ENCODE measurements at places on chromosomes 7 and 10. TPM values are rescaled to one million over a fixed set of nuclear protein-coding genes. Genes with fewer than 3 reads are reported as not detected.

DNA sequence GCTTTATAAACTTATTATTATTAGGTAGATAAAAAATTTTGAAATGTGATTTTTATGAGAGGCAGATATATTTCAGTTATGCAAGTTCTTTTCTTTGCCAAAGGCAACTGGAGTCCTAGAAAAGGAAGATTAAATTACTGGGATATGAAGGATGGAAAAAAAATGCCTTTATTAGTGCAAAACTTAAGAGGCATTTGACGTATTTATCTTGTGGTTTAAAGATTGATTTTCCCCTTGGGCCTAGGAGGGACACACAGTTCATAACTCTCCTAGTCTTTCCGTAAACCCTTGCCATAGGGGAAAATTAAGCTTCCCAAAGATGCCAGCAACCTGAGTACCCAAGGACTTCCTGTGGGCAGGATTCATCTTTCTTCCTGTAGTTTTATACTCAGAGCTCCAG is 3.1 kb upstream of the STEAP4 start:
- DNase-seq, result no peak

GRCh38 chr10:5752301-5752871 is 60.8 kb downstream of the GDI2 start:
- DNase-seq, result no peak

Gene C10orf67
- 0.36 TPM for total RNA-seq

Gene SLC37A3
- total RNA-seq, result 7.5 TPM

DNA sequence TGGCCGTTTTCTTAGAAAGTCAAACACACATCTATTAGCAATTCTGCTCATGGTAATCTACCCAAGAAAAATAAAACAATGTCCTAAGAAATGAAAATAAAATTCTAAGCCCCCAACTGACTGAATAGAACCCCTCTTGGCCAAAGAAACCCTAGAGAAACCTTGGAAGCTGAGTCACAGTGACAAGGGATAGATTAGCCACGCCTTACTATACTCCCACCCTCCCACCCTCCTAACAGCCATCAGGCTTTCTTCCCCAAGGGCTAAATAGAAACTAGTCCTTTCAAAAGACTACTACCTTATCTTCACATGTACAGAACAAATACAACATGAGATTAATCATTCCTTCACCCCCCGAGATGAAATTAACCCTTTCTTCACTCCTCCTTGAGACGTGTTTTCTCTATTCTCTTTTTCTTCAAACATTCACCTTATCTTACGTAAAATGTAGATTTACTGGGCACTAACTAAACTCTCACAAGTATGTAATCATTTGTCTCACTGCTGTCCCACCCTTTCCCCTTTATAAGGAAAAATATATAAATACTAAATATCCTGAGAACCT is 57.5 kb downstream of the HTR7 start:
- DNase-seq, result no peak

DNA sequence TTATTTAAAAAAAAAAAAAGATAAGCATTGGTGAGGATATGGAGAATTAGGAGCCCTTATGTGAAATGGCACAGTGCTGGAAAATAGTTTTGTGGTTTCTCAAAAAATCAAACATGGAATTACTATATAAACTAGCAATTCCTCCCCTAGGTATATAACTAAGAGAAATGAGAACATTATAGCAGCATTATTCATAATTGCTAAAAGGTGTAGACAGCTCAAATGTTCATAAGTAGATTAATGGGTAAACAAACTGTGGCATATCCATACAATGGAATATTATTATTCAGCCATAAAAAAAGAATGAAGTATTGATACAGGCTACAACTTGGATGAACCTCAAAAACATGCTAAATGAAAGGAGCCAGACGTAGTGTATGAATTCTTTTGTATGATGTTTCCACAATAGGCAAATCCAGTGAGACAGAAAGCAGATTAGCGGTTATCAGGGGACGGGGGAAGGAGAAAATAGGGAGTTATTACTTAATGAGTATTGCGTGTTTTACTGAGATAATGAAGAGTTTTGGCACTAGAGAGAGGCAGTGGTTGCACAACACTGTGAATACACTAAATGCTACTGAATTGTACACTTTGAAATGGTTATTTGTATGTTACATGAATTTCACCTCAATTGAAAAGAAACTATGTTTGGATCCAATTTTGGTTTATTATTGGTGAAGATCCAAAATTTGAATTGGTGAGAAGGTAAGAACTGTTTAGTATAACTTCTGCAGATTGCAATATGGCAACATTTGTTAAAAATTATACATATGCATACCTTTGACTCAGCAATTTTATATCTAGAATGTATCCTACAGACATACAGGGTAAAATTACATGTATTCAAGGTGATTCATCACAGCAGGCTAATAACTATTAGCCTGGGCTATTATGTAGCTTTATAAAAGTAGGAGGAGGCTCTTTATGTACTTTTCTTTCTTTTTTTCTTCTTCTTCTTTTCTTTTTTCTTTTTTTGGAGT is 69.7 kb downstream of the VCL start:
- no peak for DNase-seq

Gene PLXDC2
- 16.6 TPM for total RNA-seq

GRCh38 chr7:56079450-56080185 is 13.1 kb downstream of the PHKG1 start:
- peak; percentile 86 for DNase-seq

DNA sequence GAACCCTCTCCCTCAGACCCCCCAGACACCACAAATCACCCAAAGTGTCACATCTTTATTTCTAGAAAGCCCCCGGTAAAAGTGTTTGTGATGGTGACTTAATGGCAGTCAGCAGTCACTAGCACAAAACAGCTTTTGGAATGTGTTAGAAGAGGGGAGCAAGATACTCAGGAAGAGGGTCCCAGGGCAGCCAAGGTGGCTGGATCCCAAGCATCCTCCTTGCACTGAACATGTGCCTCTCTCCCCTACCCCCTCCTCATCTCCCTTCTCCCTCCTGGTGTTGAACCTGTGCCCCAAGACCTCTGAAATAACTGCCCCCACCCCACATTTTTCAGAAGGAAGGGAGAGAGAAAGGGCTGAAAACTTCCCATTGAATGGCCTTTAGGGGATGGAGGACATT is 37.8 kb upstream of the MXI1 start:
- no peak for DNase-seq

Gene RGR
- total RNA-seq, result 0.19 TPM

DNA sequence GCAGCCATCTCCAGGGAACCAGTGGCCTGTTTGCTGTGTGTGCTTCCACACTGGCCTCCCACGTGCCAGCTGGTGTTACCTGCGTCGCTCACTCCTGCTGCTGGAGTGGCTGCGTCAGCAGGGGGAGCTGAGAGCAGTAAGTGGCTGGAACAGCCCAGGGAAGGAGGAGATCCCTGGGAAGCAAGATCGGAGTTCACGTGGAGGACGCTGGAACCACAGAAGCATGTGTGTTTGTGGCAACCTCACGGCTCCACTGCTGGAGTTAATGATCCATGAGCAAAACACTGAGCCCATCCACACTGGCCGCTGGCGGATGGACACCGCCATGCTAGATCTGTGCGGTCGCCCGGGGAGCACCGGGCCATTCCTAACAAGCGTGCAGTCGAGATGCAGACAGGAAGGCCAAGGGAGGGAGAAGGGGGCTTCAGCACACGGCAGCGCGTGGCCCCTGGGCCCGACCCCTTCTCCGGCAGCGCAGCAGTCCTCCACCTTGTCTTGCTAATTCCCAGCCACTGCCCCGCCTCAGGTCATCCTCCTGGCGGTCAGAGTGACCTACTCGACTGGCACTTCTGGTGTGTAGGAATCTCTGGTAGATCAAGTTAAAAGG is 68.5 kb upstream of the EEPD1 start:
- DNase-seq, result no peak

Gene SPDYE6
- total RNA-seq, result not detected

DNA sequence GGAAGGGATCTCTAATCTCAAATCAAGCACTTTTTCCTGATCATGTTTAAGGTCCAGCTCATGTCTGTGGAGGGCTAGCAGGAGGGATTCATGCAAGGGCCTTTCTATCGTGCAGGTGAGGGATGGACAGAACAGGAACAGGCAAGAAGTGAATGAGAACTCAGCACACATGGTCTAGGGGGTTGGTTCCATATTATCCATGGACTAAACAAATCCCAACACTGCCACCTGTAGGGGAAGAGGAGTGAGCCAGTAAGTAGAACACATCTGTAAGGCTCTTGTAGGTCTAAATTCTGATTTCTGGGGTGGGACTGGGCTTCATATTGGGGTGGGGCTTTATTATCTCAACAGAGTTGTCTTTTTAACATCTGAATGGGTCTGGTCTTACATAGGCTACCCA is 138.0 kb upstream of the TARP start:
- DNase-seq, result no peak

Gene ACBD7
- total RNA-seq, result not detected

DNA sequence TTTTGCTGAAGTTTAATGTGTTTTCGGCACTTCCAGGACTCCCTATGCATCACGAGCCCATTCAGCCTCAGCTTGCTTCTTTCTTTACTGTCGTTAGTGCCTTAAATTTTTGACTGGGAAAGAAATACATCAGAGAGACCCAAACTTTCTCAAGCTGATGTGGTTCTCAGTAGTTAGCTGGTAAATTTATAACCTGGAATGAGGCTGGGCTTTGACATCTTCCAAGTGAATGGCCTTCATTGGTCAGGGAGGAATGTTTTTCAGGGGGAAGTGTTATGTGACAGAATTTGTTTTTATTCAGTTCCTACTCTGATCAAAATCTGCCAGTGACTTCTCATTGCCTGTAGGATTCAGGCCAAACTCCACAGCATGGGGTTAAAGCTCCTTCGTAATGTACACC is 296.9 kb downstream of the SORCS3 start:
- DNase-seq, result no peak

Gene CPN1
- not detected for total RNA-seq

GRCh38 chr10:21989453-21990154 is 13.9 kb downstream of the DNAJC1 start:
- peak; percentile 56 for DNase-seq

GRCh38 chr10:75117995-75118394 is 6.5 kb downstream of the SAMD8 start:
- no peak for DNase-seq

DNA sequence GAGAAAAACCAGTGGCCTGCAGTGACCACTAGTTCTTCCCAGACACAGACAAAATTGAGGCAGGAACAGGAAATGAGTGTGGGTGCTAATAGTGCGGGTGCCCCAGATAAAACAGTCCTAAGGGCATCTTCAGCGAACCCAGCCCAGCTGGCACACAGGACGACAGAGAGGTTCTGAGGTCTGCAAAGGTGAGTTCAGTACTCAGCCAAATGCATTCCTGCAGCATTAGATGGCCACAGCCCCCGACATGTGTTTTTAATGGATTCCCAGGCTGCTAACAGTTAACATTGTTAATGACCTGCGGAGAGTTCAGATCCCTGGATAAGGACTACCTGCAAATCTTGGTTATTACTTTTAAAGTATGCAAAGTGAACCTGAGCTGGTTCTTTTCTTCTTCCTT is 196.0 kb downstream of the HIBADH start:
- no peak for DNase-seq

DNA sequence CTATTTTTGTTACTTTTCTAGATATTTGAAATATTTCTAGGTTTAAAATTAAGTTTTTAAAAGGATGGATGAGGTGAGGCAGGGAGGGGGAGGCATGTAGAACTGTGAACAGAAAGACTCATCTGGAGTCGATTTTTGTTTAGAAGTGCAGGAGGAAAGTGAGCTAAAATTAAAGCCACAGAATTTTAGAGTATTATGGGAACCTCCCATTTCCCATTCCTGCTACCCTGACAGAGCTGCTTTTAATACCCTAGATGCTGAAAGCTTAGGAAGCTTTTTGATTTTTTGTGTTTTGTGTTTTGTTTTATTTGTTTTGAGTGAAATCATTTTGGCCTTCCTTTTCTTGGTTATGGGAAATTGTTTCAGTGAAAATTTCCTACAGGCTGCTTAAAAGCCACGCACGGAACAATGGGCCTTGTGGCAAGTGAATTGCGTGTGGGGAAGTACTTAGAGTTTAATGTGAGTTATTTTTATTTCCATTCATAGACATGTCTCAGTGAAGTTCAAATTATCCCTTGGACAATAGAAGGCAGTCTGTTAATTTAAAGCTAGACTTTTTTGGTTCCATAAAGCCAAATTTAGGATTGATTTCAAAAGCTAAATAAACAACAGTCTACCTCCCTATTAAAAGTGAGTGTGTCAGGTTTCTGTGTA is 102.0 kb upstream of the HDAC9 start:
- DNase-seq, result no peak

GRCh38 chr7:147047696-147048095 is 931.1 kb downstream of the CNTNAP2 start:
- DNase-seq, result no peak

DNA sequence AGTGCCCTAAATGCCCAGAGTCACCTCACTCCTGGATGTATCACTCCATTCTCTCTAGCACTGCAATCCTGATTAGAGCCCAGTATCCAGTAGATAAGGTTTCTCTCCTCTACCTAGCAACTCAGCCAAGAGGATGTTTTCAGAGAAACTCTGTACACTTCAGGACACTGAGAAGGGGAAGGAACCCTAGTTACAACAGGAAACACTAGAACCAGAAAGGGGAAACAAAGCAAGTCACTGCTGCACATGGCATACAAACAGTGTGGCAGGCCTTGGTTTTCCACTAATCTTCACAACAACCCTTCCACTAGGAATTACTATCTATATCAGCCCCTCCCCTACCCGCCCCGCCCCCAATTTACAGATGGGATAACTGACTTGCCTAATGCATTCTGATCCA is 1.6 kb downstream of the FAM204A start:
- no peak for DNase-seq

DNA sequence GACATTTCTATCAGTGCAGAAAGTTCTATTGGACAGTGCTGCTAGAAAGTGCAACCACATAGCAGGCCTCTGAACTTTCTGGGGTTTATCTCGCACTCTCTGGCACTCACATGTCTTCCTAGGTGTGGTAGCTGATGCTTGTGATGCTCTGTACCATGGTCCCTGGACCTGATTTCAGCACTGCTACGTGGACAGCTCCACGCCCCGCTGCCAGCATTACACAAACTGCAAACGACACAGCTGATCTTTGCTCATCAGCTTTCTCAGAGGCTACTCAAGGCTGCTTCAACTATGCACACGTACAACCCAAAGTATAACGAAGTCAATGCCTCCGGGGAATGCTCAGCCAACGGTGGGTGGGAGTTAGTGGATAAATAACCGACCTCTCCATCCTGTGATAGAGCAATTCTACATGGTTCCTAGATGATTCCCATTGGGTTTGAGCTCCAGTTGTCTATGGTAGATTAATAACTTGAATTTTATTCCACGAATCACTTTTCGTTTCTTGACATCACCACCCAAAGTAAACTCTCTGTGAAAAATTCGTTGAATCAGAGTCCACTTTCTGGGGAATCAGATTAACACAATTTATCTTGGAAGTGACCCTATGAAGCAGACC is 302.5 kb downstream of the ACTR3B start:
- DNase-seq, result no peak
